Central memory CD8-positive, alpha-beta T cell (primary cell): ENCODE measurements at places on chromosomes 2 and 18.

GRCh38 chr2:222928335-222928734 lies 67.5 kb downstream of the ACSL3 start:
- no peak overlapping the region for H3K4me3 ChIP-seq
- no peaks in the 10 kb centered on the region for H3K27me3 ChIP-seq
- H3K27ac ChIP-seq, result no peak overlapping the region
- peaks cover 46% of the 10 kb centered on the region for H3K36me3 ChIP-seq

- H3K36me3 ChIP-seq, result peaks cover 2% of the 10 kb centered on the region
- H3K4me1 ChIP-seq, result no peaks in the 10 kb centered on the region
These were observed at the start of gene SH3BP4 for GRCh38 chr2:234951664-234952269. Gene SH3BP4, plus strand, starts transcription at chr2:234952017. Its CDS starts 82,986 bp downstream, at chr2:235035003.

DNA sequence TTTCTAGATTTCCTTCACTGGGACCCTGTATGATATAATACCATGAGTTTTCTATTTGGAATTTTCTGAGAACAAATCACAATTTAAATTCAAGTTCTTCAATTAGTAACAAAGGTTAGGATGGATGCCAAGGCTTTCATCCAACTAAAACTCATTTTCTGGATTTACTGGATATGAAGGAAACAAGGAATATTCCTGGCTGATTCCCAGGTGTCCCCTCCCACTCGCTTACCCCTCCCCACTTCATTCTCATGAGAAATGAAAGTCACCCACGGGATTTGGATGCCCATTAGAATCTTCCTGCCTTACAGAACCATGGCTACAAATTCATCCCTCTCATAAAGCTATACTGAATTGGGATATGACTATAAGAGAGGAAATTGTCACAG lies 40.0 kb downstream of the RNU4ATAC start:
- H3K4me3 ChIP-seq, result no peak overlapping the region
- DNase-seq, result no peak
- peaks cover 49% of the 10 kb centered on the region for H3K4me1 ChIP-seq
- no peak overlapping the region for H3K27ac ChIP-seq
- no peaks in the 10 kb centered on the region for H3K27me3 ChIP-seq
- H3K36me3 ChIP-seq, result peaks cover 8% of the 10 kb centered on the region

GRCh38 chr2:119475225-119475856 lies 43.7 kb downstream of the TMEM37 start:
- peaks cover 3% of the 10 kb centered on the region for H3K36me3 ChIP-seq
- H3K27ac ChIP-seq, result no peak overlapping the region
- peaks cover 25% of the 10 kb centered on the region for H3K27me3 ChIP-seq
- peaks cover 5% of the 10 kb centered on the region for H3K4me1 ChIP-seq
- DNase-seq, result no peak

DNA sequence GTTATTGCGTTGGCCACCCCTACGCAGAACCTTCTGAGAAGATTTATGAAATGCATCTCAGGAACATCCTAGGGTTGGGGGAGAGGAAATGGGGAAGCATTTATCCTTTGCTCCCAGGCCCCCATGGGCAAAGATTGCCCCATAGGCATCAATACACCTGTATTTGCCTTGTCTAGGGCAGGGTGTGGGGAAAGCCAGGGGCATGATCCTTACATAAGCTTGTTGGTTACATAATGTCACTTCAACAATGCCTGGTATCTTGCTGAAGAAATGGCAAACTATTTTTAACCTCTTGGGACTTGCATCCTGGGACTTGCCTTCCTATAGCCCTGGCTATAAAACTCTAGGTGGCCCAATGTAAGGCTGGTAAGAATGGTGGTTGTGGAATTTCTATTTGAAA lies 53.9 kb upstream of the SPRED2 start:
- DNase-seq, result no peak
- no peak overlapping the region for H3K27ac ChIP-seq
- H3K36me3 ChIP-seq, result peaks cover 1% of the 10 kb centered on the region
- H3K4me3 ChIP-seq, result no peak overlapping the region
- no peaks in the 10 kb centered on the region for H3K4me1 ChIP-seq

DNA sequence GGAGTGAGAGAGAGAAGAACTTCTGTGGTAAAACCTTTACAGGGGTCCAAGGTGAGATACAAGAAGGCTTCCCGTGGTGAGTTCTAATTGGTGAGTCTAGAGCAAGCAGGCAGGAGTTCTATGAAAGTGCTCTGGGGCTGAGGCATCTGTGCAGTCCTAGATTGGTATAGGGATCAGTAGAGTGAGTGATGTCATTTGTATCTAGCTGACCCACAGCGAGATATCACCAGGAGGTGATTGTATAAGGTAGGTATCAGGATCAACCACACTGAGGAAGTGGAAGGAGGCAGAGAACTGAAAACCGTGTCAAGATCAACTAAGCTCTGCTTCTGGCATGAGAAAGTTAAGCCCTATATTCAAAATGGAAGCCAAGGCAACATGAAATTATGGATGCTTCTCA lies 1648.9 kb upstream of the TMEFF2 start:
- H3K4me3 ChIP-seq, result no peak overlapping the region
- H3K27ac ChIP-seq, result no peak overlapping the region
- no peak for DNase-seq
- H3K27me3 ChIP-seq, result no peaks in the 10 kb centered on the region

- DNase-seq, result no peak
- no peak overlapping the region for H3K4me3 ChIP-seq
- peaks cover 8% of the 10 kb centered on the region for H3K36me3 ChIP-seq
- no peaks in the 10 kb centered on the region for H3K27me3 ChIP-seq
- H3K4me1 ChIP-seq, result peaks cover 23% of the 10 kb centered on the region
These were observed 9.7 kb downstream of the PMAIP1 start for GRCh38 chr18:59909289-59910036.

- no peak for DNase-seq
- H3K36me3 ChIP-seq, result no peaks in the 10 kb centered on the region
- H3K4me1 ChIP-seq, result no peaks in the 10 kb centered on the region
- no peak overlapping the region for H3K4me3 ChIP-seq
- no peak overlapping the region for H3K27ac ChIP-seq
- H3K27me3 ChIP-seq, result peaks cover 21% of the 10 kb centered on the region
These were observed 60.3 kb upstream of the TTC21B start for GRCh38 chr2:166013878-166014277.

GRCh38 chr18:52394602-52395001 lies 54.6 kb downstream of the DCC start:
- no peak overlapping the region for H3K4me3 ChIP-seq
- DNase-seq, result no peak
- no peaks in the 10 kb centered on the region for H3K27me3 ChIP-seq
- no peaks in the 10 kb centered on the region for H3K36me3 ChIP-seq
- no peaks in the 10 kb centered on the region for H3K4me1 ChIP-seq
- no peak overlapping the region for H3K27ac ChIP-seq

DNA sequence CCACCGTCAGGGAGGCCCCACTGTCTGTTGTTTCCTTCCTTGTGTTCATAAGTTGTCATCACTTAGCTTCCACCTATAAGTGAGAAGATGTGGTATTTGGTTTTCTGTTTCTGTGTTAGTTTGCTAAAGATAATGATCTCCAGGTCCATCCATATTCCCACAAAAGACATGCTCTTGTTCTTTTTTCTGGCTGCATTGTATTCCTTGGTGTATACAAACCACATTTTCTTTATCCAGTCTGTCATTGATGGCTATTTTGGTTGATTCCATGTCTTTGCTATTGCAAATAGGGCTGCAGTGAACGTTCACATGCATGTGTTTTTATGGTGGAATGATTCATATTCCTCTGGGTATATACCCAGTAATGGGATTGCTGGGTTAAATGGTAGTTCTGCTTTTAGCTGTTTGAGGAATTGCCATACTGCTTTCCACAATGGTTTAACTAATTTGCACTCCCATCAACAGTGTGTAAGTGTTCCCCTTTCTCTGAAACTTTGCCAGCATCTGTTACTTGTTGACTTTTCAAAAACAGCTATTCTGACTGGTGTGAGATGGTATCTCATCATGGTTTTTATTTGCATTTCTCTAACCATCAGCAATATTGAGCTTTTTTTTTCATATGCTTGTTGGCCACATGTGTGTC lies 156.6 kb upstream of the NOSTRIN start:
- no peaks in the 10 kb centered on the region for H3K27me3 ChIP-seq
- H3K36me3 ChIP-seq, result peaks cover 2% of the 10 kb centered on the region
- DNase-seq, result no peak
- H3K27ac ChIP-seq, result no peak overlapping the region
- no peak overlapping the region for H3K4me3 ChIP-seq

DNA sequence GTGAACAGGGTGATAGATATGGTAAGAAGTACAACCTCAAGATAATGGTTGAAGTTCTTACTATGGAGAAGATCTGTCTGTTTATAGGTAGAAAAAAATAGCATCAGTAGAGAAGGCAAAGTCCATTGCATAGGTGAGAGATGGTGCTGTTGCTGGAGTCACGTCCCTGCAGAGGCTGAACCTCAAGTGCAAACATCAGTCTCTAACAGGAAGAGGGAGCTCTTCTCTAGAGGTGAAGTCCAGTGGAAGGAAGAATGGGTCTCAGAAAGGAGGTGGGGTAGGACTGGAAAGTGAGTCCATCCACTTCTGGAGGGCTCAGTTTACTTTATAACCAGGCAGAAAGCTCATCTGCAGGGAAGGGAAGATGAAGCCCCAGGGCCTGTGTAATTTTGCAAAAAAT lies 337.7 kb downstream of the MEIS1 start:
- no peaks in the 10 kb centered on the region for H3K27me3 ChIP-seq
- DNase-seq, result no peak
- H3K36me3 ChIP-seq, result peaks cover 1% of the 10 kb centered on the region
- H3K27ac ChIP-seq, result no peak overlapping the region

GRCh38 chr2:226658555-226658954 lies 141.1 kb downstream of the IRS1 start:
- peaks cover 2% of the 10 kb centered on the region for H3K27me3 ChIP-seq
- no peaks in the 10 kb centered on the region for H3K4me1 ChIP-seq
- no peaks in the 10 kb centered on the region for H3K36me3 ChIP-seq
- no peak overlapping the region for H3K4me3 ChIP-seq

- H3K4me1 ChIP-seq, result peaks cover 39% of the 10 kb centered on the region
- peaks cover 43% of the 10 kb centered on the region for H3K36me3 ChIP-seq
- peak overlapping the region; percentile 98 for H3K4me3 ChIP-seq
These were observed 1.1 kb downstream of the ID2 start for GRCh38 chr2:8682719-8683667.
